ENCODE measurements at places on chromosomes 4 and X.

- DNase-seq = no peak
Observed at GRCh38 chr4:94165256-94165655, 42.4 kb upstream of the SMARCAD1 start.

DNA sequence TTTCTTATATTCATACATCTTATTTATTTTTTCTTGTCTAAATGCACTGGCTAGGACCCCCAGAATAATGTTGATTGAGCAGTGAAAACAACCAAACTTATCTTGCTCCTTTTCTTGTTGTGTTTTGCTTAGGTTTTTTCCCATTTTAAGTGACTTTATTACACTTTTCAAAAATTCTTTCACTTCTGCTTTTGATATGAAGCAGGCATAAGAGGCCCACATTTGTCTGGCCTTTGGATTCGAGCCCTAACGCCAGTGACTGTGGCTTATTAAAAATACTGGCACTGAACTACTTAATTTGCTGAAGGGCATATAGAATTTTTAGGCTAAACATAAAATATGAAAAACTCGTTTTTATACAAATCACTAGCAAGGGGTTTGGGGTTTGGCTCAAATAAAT is 197.0 kb downstream of the ASB9 start:
- DNase-seq = no peak

DNA sequence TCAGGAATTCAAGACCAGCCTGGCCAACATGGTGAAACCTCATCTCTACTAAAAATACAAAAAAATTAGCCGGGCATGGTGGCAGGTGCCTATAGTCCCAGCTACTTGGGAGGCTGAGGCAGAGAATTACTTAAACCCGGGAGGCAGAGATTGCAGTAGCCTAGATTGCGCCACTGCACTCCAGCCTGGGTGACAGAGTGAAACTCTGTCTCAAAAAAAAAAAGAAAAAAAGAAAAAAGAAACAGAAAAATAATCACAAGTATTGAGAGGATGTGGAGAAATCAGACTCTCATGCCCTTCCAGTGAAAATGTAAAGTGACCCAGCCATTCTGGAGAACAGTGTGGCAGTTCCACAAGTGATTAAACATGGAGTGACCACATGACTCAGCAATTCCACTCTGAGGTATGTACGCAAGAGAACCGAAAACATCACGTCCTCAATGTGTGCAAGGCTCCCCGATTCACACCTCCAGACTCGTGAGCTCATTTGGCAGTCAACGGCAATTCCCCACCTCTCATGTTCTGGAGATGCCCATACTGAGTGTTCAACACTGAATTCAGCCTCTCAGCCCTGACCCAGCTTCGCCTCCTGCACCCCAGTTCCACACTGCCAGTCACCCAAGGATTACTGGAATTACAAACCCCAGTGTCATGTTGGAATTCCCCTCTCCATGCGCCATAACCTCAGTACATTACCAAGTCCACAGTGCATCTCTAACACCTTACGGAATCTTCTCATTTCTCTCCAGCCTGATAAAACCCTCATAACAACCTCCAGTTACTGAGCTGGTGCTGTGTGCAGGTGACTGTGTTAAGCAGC is 21.1 kb downstream of the ACOX3 start:
- no peak for DNase-seq

- DNase-seq = no peak
Observed at GRCh38 chr4:4866124-4866865, 6.8 kb downstream of the MSX1 start.

DNA sequence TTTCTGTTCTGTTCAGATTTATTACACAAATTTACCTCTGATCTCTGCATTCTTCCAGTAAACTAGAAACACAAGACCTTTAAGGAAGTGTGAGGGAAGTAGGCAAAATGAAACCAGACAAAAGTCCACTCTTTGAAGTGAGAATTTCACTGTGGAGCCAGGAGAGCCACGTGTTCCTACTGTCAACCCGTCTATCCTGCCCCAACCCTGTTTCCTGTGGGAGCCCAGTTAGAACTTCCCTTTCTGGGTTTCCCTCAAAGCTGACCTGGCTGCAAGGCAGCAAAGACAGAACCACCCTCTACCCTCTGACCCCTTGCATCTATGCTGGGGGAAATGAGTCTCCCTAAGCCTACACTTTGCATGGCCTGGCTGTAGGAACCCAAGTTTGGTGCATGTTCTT is 40.0 kb downstream of the TMEM144 start:
- no peak for DNase-seq

DNA sequence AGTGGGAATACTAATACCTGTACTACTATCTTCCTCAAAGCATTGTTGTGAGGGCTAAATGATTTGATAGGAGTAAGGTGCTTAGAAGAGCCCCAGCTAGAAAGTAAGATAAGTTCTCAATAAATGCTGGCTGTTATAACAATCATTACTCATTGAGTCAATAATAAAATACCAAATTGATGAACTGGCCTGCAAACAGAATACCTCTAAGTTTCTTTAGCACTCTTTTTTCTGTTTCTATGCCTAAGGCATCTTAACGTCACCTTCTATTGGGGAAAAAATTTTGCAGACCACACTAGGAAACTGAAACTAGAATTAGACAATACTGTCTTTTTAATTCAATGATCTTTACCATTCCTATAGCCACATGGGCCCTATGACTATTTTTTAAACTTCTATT is 1.2 kb downstream of the CLTRN start:
- DNase-seq = no peak

GRCh38 chr4:25032126-25032525 is 1.4 kb upstream of the LGI2 start:
- DNase-seq = no peak

DNA sequence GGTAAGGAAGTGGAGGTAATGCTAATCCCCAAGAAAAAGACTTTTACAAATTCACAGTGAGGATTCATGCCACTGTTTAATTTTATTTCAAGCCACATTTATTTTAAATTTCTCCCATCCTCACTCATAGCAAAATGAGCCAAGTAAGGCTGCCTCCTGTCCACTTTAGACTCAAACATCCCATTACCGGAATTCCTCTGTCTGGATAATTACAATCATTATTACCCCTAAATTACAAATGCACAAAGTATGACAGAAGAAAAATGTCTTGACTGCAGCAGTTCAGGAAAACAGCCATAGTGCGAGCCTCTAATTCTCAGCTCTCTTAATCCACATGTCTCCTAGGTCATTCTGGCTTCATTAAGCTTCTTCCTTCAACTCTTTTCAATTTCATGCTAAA is 57.0 kb downstream of the MAPK10 start:
- no peak for DNase-seq

DNA sequence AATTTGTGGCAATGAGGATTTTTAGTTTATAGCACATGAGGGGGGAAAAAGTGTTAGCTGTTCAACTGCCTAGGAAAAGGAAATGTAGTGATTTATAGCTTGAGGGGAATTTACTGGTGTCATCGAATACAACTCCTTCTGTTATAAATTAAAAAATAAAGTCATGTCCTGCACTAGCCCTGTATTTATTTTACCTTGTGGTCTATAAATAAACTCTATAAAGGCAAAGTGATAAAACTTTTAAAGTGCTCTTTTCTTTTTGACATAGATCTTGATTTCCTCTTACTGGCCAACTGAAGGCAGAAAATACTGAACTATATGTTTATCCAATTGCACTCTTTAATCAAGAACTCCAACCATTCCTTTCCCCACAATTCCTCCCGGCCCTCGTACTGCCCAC is 672.1 kb upstream of the SLIT2 start:
- no peak for DNase-seq

DNA sequence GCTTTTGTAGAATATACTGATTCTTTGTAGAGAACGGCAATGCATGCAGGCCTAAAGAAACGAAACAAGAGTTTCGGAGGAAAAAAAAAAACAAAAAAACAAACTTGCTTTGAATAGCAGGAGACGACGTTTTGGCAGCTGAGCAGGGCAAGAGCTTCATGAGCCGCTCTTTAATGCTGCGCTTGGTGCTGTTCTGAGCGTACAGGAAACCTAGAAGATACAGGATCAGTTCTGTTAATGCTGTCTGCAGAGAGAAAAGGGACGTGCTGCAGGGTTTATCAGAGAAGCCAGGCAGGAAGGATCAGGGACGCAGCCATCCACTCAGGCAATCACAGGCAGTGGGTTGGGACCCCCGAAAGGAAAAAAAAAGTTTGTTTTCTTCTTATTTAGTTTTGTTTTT is 182.2 kb downstream of the PACRGL start:
- DNase-seq = no peak

DNA sequence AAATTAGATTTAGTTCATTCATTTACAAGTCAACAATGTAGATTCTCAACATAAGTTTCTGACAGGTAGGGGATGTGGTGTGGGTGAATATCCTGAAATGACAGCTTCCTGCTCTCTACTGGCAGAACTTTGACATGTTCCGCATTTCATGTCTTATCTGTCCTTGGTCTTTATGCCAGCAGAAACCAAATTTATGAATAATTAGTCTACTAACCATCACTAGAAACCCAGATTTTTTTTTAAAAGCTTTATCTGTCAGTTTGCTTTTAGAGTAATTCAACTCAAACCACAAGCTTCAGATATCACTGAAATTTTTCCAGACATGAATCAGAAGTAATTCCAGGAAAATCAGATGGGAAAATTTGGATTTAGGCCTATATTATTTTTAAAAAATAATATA is 17.9 kb downstream of the COQ2 start:
- DNase-seq = no peak

DNA sequence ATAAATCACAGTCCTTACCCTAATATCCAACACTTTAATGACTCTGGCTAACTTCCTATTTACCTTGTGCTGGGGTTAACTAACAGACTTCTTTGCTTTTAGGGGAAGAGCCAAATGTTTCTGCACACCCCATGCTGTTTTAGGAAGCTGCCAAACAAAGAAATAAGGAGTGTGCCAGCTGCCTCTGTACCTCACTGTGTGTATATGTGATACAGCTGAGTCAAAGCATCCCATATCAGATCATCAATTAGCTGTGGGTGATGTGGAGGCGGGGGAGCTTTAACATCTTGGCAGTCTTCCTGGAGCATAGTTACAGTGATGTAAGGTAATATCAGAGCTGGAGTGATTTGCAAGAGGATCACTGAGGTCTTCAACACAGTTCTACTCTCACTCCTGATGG is 95.4 kb downstream of the COL25A1 start:
- DNase-seq = peak; percentile 63

DNA sequence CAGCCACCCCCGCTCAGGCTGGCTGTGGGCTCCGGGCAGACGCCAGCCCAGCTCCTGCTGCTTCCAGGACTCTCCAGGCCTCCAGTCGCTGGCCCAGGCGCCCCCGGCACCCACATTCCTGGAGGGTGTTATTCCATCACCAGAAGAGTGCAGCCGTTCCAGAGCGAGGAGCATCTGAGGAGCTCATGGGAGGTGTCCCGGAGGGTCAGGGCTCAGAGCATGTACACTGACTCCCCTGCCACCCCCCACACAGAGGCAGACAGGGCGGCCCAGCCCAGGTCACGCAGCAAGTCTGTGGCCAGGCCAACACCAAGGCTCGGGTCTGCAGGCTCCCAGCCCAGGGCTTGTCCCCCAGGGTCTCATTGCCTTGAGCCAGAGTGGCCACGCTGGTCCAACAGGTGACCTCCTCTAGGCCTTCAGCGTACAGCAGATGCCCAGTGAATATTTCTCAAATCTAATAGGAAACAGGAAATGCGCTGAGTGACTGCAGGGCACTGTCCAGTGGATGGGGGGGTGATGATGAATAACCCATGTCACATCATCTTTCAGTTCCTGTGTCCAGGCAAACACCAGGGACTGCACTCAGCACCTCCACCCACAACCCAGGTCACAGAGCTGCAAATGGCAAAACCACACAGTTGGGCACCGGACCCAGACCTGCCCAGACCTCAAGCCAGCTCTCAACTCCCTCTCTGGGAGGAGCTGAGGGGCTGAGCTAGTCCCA is 37.2 kb downstream of the ABLIM2 start:
- DNase-seq = no peak

DNA sequence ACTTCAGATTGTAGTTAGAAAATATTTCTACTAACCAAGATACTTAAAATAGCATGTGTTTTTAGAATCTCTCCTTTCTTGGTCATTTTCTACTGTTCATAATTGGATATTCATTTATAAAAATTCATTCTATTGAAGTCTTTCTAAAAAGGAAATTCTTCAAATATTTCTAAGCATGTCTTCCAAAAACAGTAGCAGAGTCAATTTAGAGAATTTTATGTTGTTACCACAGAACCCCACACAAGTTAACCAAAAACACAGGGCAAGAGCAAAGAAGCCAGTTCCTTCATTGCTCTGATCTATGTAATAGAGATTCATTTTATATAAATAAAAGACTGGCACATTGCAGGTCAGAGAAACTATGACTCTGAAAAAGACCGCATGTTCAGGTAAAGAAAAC is 345.1 kb upstream of the PITX2 start:
- no peak for DNase-seq

- no peak for DNase-seq
Observed at GRCh38 chrX:54171527-54172250, 11.4 kb downstream of the FAM120C start.

GRCh38 chr4:10671366-10671765 is 13.2 kb downstream of the CLNK start:
- no peak for DNase-seq

GRCh38 chr4:100295792-100296191 is 105.5 kb upstream of the DDIT4L start:
- no peak for DNase-seq

DNA sequence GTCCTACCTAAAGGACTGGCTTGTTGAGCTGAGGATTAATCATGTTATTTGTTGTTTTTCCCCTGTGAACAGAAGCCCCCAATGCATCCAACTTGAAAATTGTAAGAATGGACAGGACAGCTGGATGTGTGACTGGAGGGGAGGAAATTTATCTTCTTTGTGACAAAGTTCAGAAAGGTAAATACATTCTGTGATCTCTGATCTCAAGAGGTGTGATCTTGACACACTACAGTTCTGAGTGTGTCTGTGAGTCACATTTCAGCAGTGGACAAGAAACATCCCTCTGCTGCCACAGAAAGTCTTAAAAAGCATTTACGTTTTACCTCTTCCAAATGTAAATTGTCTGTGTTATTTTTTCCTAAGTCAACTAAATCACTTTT is 79.3 kb downstream of the NFKB1 start:
- no peak for DNase-seq

DNA sequence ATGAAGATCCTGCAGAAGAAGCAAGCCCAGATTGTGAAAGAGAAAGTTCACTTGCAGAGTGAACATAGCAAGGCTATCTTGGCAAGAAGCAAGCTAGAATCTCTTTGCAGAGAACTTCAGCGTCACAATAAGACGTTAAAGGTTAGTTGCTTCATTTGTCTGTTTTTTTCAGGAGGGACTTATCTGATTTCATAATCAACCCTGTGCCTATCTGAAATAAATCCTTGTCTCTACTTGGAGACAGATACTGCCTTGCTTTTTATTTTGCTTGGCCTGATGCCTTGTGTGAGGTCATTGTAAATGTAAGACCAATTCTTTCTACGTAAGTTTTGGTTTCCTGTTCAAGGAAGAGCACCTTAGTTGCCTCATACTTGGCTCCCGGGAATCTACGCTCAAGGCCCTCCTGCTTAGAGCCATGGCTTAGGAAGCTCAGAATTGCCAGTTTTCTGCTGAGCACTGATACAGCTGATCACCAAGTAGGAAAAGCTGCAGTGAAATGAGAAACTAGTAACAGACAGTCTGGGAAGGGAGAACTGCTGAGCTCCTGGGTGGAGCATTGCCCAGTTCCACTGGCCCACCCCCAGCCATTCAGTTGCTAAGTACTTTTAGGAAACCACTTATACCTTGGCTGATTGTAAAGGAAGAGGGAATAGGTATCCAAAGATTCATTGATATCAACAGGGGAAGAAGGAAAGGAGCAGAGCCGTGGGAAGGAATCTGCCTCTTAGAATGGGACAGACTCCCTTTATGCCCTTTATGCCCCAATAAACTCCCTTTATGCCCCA is 41.8 kb downstream of the RBBP7 start:
- DNase-seq = peak; percentile 68

Data from retinal pigment epithelial cell (primary cell).